ENCODE measurements at places on chromosomes 7 and 10.

DNA sequence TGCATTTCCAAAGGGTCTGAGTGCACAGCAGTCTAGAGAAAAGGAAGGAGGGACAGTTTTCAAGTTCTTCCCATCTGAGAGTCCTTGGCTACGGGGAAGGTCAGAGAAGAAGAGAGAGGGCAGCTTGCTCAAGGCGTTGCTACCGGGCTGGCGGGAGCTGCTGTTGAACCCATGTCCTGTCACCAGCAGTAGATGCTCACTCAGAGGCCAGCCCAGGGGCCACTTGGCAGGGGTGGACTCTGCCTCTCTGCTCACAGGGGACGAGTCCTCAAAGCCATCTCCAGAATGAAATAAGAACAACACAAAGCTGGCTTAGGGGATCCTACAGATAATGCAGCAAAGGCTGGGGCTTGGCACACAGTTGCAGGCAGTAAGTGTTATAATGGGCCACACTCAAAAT is 231.5 kb downstream of the TNS3 start:
- no peak for DNase-seq

GRCh38 chr10:102628451-102628911 is 15.8 kb upstream of the TRIM8 start:
- peak; percentile 96 for DNase-seq

- DNase-seq = no peak
Measured at GRCh38 chr10:48614481-48615390, 9.9 kb upstream of the ARHGAP22 start.

DNA sequence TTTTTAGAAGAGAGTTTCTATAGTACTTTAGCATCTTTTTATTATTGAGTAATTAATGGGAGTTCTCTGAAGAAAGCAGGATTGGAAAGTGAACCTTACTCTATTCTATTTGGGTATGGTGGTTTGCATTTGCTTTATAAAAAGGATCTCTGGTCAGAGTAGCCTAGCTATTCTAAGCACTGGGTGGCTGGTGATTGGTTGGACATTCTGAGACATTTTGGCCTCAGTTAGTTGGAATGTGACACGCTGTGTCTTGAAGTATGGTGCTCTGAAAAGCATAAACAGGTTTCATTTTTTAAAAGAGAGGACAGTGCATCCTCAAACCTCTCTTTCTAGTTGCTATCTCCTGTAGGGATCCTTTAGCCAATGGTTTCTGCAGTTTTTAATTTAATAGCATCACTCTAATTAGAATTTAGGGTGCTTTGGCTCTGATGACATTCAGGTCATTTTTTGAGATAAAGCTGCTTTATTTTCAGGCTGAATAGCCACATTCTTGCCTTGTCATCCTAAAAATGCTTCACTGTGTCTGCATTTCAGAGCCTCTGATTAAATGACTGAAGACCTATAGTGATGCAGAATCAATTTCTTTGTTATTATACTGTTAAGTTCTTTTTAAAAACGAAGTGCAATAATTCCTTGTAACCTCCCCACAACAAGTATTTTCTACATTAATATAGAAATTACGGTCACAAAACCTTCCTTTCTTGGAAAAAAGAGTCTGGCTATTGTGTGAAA is 20.6 kb downstream of the TMEM178B start:
- no peak for DNase-seq

GRCh38 chr10:108653531-108653930 is 1269.8 kb downstream of the XPNPEP1 start:
- no peak for DNase-seq

GRCh38 chr10:33087922-33088321 is 129.9 kb upstream of the ITGB1 start:
- no peak for DNase-seq

DNA sequence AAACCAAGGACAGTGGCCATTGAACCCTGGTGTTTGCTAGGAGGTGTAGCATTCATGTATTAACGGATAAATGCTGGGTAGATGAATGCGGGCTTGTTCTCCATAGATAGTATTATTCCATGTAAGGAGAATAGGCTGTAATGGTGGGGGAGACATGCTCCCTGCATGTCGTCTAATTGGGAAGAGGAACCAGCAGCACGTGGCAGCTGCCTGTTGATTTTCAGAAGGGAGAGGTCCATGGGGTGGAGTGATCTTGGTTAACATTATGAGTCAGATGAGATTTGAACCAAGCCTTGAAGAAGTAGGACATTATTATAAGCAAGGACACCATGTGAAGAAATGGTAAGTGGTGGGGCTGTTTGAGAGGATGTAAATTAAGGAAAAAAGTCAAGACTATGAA is 112.5 kb downstream of the WNT2 start:
- no peak for DNase-seq

- no peak for DNase-seq
Measured at GRCh38 chr7:116553168-116553964, 28.5 kb downstream of the CAV1 start.

- DNase-seq = no peak
Measured at GRCh38 chr10:18099415-18099814, 40.8 kb upstream of the CACNB2 start.

DNA sequence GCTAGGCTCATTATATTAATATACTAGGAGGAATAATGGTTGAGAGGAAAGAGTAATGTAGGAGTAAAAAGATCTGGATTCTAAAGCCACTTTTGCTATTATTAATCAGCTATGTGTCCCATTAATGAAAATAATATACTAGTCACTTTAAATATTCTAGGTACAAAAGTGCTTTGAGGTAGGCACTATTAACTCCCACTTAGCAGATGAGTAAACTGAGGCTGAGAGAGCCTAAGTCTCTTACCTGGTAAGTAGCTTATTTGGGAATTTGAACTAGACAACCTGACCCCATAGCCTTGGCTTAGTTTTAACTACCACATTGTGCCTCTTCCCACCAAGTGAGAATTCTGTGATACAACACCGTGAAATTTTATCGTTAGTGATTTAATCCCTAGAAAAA is 6.0 kb downstream of the ARMC10 start:
- DNase-seq = no peak

GRCh38 chr10:37684765-37685164 is 172.6 kb downstream of the ZNF248 start:
- DNase-seq = no peak

DNA sequence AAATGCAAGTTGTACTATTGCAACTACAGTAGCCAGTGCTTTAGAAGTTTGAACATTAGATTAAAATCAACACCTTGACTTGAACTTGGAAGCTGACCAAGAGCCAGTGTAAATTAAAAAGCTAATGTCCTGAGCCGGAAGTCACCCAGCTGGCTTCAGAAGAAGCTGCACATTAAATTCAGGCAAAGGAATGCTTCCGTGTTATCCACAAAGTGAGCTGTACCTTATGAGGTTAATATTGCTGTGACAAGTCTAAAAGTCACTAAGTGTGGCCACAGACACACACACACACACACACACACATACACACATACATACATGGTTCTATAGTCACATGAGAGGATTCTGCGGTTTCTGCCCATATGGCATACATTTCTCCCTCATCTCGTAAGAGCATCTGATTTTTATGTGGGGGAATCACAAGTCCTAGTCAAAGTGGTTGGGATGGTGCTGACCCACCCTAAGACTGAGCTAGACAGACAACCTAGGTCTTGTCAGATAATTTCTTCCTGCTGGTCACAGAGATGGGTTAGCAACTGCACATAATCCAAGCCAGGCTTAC is 612.9 kb downstream of the SORCS1 start:
- no peak for DNase-seq

DNA sequence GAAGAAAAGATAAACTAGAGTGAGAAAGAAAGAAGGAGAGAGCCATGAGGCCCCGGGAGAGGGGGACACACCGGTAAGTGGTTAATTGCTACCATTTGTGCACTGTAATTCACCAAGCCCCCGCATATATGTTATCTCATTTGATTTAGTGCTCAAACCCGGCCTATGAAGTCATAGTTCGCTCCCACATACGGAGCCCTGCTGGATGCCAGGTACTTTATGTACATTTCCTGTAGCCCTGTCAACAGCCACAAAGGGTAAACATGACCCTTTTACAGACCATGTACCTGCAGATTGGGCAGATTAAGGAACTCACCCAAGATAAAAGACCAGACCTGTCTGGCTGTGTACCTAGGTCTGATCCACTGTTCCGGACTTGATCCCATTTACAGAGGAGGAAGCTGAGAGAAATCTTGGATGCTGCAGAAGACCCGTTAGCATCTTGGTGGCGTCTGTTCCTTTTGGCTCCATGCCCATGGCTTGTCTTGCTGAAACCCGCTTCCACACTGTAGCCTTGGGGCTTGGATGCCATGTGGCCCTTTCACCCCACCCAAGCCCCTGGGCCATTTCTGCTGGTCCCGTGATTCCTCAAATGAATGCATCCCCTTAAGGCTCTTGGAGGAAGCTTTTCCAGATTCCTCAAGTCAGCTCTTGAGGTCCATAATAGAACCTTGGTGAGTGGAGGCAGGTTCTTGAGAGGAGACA is 32.3 kb downstream of the FAM241B start:
- no peak for DNase-seq

- no peak for DNase-seq
Measured at GRCh38 chr7:5694912-5695726, 86.3 kb downstream of the RNF216 start.

- DNase-seq = no peak
Measured at GRCh38 chr10:103535595-103535994, 42.1 kb downstream of the NEURL1 start.

- DNase-seq = no peak
Measured at GRCh38 chr7:45363669-45364068, 206.1 kb downstream of the RAMP3 start.

DNA sequence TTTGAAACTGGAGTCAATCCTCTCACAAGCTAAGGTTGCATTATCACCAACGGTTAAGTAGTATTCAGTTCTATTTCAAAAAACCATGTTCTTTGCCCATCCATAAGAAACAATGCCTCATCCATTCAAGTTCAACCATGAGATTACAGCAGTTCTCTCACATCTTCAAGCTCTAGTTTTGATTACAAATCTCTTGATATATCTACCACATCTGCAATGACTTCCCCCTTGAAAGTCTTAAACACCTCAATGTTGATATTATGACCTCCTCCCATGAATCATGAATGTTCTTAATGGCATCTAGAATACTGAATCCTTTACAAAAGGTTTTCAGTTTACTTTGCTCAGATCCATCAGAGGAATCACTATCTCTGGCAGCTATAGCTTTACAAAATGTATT is 81.8 kb downstream of the JMJD1C start:
- DNase-seq = no peak

DNA sequence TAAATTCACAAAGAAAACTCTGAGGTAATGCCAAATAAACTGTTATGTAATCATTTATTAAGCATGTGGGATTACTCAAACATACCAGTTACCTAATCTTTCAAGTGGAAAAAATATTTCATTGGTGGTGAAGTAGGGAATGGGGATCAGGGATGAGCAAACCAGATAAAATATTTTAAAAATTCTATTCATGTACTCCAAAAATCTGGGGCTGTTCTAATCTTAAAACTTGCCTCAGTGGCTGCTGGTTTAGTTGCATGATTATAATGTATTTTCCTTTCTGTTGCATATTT is 19.5 kb downstream of the LMOD2 start:
- no peak for DNase-seq

DNA sequence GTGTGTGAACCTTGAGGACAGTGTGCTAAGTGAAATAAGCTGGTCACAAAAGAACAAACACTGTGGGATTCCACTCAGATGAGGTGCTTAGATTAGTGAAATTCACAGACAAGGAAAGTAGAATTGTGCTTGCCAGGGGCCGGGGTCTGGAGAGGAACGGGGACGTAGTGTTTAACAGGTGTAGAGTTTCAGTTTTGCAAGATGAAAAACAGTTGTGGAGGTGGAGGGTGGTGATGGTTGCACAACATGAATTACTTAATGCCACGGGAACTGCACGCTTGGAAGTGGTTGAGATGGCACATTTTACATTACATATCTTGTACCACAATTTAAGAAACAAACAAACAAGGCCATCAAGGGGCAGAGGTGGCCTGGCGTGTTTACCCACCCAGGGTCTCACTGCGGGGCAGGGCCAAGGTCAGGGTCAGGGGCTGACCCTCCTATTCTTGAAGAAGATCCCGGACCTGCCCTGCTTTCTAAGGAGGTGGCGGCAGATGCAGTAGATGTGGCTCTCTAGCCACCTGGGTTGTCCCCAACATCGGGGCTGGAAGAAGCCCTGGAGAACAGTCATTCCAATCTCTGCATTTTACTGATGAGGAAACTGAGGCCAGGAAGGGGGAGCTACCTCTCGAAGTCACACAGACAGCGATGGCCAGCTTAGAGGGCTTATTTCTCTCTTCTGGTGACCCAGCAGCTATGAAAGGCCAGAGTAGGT is 91.5 kb upstream of the LRRC4 start:
- peak; percentile 65 for DNase-seq

GRCh38 chr10:117610321-117610720 is 67.8 kb downstream of the EMX2 start:
- no peak for DNase-seq

GRCh38 chr7:28520074-28521015 is 108.0 kb downstream of the CREB5 start:
- DNase-seq = no peak

GRCh38 chr7:101519324-101520023 is 109.6 kb downstream of the MYL10 start:
- no peak for DNase-seq

GRCh38 chr10:96482815-96483588 is 30.7 kb downstream of the TLL2 start:
- DNase-seq = no peak

GRCh38 chr7:80907141-80907601 is 11.7 kb downstream of the SEMA3C start:
- no peak for DNase-seq

- no peak for DNase-seq
Measured at GRCh38 chr7:130476297-130477150, 15.4 kb upstream of the MEST start.

DNA sequence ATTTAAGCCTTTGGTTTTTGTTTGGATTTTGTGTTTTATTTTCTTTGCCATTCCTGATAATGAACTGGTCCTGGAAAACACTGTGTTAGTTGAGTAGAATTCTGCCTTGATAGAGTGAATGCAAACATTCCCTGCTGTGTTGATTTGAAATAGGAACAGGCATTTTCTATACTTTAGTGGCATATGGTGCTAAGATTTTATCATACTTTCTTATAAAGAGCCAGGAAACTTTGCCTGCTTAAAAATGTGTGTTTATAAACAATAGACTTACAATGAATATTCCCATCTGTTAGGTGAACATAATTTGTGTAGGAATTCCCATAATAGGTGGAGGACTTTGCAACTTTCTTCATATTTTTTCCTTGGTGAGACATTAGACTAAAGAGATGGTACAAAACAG is 333.3 kb downstream of the SDK1 start:
- DNase-seq = no peak

- no peak for DNase-seq
Measured at GRCh38 chr7:75624134-75624832, 114.5 kb downstream of the HIP1 start.

- DNase-seq = no peak
Measured at GRCh38 chr10:48613016-48613415, 8.1 kb upstream of the ARHGAP22 start.

GRCh38 chr10:42827201-42827600 is 44.6 kb downstream of the BMS1 start:
- DNase-seq = no peak

DNA sequence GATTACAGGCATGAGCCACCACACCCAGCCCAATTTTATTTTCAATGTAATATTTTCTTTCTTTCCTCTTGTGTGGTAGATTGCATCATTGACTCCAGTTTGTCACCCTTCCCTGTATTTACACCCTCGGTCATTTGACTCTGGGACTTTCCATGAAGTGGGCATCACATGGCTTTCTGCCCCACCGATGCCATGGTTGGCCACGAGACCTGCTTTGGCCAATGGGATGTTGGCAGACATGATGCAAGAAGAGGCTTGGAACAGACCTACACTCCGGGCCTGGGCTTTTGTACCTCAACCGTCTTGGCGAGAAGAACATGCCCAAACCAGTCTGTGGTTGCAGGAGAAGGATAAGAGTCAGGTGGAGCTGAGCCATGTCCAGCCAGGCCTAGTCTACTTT is 38.8 kb upstream of the CACUL1 start:
- DNase-seq = peak; percentile 45

Measured in posterior cingulate gyrus (tissue), 11 donors.